ENCODE measurements at places on chromosomes 6 and 20.

- DNase-seq, result no peak
These were observed 254.4 kb downstream of the NRN1 start for GRCh38 chr6:5752391-5752680.

DNA sequence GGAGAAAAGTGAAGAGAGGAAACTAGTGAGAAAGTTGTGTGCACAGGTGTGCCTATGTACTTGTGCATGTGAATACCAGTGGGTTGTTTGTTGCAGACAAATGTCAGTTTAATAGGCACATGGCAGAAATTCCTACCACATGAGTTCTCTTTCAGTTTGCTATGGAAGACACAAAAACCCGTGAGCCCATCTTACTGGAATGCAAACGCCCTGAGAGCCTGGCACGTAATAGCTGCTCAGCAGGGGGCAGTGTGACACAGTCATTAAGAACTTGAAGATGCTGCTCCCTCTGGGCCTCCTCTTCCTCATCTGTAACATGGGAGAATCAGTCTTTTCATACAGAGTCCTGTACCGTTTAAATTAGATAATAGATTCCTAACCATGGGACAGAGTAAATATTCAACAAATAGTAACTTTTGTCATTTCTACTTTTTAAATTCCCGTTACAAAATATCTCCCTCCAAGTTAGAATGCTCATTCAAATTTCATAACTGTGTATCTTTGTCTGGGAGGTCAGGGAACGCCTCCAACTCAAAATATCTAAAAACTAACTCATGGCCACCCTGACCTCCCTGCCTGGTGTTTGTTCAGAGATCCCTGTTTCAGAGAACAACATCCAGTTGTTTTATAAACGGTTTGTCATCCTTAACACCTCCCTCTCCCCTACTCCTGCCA lies 802.9 kb downstream of the MAFB start:
- no peak for DNase-seq

- DNase-seq, result peak; percentile 88
These were observed 36.3 kb upstream of the DACT2 start for GRCh38 chr6:168355716-168356522.

GRCh38 chr6:15802466-15802865 lies 139.6 kb upstream of the DTNBP1 start:
- no peak for DNase-seq

DNA sequence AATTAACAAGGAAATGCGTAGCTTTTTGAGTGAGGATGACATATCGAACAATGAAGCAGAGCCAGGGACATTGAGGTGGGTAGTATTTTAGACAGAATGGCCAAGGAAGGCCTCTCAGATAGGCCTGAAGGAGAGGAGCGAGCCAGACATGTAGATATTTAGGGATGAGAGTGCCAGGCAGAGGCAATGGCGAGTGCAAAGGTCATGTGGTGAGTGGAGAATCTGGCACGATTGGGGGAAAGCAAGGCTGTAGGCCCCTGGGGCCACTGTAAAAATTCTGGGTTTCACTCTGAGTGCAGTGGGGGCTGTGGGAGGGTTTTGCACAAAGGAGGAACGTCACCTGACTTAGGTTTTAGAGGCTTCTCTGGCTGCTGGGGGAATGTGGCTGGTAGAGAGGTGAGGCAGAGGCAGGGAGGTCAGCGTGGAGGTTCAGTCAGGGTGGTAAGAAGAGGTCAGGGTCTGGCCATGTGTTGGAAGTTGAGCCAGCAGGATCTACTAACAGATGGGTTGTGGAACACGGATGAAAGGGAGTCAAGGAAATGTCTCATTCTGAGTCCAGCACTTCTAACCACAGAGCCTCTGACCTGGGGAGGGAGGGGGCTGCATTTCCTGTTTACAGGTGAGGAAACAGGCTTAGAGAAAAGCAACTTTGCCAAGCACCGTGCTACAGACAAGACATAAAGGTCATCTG lies 11.3 kb downstream of the SIRPA start:
- DNase-seq, result no peak

DNA sequence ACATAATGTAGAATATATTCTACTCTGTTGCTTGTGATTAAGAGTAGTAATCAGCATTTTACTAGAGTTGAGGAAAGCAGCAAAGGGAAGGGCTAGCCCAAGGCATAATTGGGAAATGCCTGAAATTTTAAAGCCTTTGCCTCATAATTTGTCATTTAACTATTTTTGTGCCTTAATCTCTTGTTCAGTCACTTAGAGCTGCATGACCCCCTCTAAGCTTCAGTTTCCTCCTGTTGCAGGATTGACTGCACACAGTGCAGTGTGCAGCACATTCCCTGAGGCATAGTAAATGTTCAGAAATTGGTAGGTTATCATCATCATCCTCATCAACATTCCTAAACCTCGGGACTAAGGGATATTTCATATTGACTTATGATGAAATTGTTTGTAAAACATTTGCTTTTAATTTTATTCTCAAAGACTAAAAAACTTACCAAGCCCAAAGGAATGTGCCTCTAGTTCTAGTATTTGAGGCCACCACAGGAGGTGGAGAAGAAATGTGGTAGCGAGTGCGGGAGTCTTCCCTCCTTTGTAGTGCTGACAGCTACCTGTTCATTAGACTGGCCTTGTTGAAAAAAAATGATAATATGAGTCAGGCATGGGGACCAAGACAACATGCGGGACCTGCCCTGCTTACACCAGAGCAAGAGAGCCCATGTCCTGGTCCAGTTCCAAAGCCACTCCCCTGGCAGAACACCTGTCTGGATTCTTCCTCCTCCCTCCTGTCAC lies 14.8 kb upstream of the TENT5A start:
- no peak for DNase-seq

DNA sequence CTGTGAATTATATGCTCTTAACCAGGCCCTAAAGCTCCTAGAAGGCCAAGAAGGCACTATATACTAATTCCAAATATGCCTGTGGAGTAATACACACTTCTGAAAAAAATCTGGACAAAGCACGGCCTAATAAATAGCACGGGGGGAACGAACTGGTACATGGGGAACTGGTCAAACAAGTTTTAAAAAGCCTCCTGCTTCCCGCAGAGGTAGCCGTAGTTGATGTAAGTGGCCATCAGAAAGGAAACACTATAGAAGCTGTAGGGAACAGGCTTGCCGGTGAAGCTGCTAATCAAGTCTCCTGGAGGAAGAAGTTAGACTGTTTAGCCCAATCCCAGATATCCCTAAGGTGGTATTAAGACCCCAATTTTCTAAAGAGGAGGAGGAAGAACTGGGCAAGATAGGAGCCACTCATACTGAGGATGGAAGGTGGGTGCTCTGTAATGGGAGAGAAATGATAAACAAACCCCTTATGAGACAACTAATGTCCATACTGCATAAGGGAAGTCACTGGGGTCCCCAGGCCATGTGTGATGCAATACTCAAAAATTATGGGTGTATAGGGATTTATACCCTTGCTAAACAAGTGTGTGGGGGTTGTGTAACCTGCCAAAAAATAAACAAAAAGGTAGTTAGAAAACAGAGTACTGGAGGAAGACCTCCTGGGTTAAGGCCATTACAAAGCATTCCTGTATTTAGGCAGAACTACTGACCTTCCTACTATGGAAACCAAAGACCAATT lies 27.1 kb upstream of the ZNF318 start:
- DNase-seq, result no peak

- no peak for DNase-seq
These were observed 5.8 kb upstream of the SLC52A3 start for GRCh38 chr20:774016-774659.

DNA sequence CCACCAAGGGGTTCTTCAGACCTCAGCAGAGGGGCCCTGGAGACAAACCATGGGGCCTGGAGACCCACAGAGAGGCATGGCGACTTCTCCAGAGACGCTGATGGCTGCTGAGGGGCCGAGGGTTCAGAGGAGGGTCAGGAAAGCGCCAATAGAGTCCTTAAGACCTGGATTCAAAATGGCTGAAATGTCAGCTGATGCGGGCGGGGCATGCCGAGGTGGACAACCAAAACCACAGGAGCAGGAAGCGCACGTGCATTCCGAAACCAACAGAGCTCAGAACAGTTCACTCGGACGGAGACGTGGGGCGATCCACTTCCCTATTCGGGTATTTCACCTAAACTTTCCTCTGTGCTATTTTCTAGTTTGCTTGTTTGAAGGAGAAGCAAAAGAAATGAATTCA lies 99.9 kb upstream of the RIN2 start:
- no peak for DNase-seq

GRCh38 chr6:149246691-149247384 lies 70.7 kb upstream of the TAB2 start:
- no peak for DNase-seq

DNA sequence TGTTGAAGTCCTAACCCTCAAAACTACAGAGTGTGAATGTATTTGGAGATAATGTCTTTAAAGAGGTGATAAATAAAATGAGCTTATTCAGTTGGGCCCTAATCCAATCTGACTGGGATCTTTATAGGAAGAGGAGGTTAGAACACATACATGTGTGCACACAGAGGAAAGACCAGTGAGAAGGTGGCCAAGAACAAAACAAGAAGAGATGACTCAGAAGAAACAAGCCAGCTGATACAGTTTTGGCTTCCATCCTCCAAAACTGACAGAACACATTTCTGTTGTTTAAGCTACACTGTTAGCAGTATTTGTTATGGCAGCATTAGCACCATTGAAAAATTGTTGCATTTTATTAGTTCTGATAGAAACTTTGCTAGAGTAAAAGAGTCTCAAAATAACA lies 609.3 kb upstream of the IMPG1 start:
- no peak for DNase-seq

DNA sequence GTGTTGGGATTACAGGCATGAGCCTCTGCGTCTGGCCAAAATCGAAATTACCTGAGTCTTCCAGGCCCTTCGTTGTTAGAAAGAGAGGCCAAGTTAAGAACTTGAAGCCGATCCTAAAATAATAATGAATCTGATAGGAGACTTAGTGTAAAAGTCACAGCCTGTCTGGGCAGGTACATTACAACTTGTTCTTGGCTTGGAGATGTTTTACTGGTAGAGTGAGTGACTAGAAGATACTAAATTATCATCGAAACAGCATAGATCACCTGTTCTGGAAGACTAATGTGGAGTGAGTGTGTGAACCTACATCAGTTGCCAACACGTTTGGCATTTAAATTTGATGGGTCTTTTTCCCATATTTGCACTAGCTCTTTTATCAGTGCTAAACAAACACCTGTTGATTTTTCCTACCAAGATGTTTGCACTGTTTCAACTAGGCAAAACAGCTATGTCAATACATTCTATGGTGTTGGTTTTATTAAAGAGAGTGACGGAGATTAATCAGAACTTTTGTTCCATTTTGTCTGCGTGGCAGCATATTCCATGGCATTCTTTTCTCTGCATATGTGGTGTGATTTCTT lies 4.6 kb upstream of the TMEM217 start:
- DNase-seq, result no peak

- no peak for DNase-seq
These were observed 212.6 kb upstream of the PCSK2 start for GRCh38 chr20:17014217-17014616.

DNA sequence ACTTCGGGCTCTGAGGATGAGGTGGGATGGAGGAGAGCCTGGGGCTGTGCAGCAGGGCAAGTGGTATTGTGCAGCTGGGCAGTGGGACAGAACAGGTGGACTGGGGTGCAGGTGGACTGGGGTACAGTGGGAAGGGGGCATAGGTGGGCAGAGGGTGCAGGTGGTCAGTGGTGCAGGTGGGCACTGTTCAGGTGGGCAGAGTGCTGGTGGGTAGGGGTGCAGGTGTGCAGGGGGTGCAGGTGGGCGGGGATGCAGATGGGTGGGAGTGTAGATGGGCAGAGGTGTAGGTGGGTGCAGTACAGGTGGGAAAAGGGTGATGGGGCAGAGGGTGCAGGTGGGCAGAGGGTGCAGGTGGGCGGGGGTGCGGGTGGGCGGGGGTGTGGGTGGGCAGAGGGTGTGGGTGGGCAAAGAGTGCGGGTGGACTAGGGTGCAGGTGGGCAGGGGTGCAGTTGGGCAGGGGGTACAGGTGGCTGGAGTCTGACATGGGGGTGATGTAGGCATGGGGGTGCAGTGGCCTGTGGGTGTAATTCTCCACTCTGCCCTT lies 20.4 kb downstream of the BHLHE23 start:
- no peak for DNase-seq

DNA sequence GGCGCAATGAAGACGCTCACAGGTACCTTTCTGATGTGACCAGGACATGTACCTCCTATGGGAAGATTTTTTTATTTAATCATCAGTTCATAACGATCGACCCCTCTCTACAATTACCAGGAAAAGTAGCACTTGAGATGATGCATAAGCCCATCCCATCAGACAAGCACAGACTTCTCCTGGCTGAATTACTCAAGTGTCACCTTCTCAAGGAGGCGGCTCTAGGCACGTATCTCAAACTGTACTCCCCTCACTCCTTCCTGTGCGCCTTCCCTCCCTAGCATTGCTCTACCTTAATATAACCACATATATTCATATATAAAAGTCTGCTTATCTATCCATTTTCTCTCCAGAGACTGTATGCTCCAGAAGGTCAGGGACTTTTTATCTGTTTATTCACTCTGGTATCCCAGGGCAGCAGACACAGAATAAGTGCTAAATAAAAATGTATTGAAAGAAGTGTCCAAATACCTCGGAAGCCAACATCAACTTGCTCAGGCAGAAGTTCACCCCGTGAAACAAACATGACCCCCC lies 71.5 kb downstream of the CNKSR3 start:
- no peak for DNase-seq

DNA sequence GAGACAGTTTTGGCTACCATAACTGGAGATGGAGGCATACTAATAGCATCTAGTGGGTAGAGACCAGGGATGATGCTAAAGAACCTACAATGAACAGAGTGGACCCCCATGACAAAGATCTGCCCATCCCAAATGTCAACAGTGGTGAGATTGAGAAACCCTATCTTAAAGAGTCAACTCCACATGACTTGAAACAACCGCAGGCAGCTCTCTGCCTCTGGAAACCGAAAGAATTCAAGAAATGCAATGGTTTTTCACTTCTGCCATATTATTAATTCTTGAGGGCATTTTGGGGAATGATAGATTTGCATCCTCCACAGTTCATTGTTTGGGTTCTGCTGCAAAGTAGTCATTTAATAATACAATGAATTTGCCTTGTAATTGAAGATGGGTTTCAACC lies 463.4 kb downstream of the MAFB start:
- no peak for DNase-seq

DNA sequence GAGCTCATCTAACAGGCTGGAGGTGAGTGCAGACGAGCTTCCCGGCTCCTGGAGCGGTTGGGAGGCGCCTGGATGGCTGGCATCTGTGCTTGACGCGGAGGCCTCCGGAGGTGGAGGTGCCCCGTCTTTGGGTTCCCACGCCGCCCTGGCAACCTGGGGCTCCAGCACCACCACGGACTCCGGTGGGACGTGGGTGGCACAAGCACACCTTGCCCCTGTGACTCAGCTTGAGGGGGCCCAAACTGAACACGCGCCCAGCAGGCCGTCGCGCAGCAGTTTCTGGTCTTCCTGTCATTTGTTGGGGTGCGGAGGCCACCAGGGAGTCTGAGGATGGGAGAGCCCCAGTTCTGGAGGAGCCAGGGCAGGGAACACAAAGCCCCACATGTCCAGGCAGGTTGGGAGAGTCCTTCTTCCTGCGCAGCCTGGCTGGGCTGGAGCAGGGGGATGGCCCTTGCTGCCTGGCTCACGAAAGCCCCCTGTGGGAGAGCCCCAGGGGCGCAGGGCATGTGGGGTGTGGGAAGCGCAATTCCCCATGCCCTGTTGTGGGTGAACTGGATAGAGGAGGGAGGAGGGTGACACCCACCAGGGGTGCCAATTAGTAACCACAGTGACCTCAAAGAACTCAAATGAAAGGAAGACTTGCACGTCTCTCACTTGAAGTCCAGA lies 1378.6 kb upstream of the DEFB115 start:
- peak; percentile 89 for DNase-seq

- DNase-seq, result no peak
These were observed 11.8 kb upstream of the GPSM3 start for GRCh38 chr6:32204268-32204715.

- no peak for DNase-seq
These were observed 10.7 kb downstream of the PPIL1 start for GRCh38 chr6:36863670-36864540.

- no peak for DNase-seq
These were observed 121.0 kb downstream of the SASH1 start for GRCh38 chr6:148463671-148464070.

Measured in osteocyte (in vitro differentiated cells).